IPS DF 6.9 (cell line): ENCODE measurements at places on chromosomes 1 and 21.

GRCh38 chr1:198798923-198799386 is 160.1 kb downstream of the PTPRC start:
- DNase-seq, result no peak

DNA sequence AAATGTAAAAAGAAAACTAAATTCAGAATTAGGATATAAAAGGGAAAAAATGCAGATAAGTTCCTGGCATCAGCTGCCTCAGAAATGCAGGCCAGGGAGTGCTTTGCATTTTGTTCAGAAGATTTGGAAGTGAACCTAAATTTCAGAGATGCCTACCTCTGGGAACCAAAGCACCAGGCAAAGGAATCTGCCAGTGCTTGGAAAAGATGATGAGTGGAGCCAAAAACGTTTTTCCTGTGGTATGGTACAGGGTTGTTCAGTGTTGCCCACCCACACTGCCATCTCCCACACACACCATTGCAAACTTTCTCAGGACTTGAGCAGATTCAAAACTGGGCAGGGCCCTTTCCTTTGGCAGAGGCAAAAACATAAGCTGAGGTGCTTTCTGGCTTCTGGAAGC is 349.5 kb downstream of the TGFB2 start:
- no peak for DNase-seq

DNA sequence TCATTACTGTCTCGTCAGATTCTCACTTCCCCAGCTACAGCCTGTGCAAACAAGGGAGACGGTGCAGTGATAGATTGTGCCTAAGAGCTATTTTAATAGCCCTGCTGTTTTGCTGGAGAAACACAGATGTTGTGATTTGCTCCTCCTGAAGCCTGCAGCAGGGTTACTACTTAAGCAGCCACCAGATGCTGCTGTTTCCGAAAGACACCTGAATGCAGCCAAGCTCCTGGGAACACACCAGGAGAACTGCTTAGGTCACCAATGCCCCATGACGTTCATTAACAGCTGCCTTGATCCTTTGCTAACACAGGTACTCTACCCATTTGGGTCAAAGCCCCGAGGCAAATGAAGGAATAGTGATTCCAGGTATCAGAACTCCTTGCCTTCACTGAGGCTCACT is 411.8 kb upstream of the DAB1 start:
- no peak for DNase-seq

- no peak for DNase-seq
Measured at GRCh38 chr1:94250341-94250740, 13.0 kb upstream of the ARHGAP29 start.

DNA sequence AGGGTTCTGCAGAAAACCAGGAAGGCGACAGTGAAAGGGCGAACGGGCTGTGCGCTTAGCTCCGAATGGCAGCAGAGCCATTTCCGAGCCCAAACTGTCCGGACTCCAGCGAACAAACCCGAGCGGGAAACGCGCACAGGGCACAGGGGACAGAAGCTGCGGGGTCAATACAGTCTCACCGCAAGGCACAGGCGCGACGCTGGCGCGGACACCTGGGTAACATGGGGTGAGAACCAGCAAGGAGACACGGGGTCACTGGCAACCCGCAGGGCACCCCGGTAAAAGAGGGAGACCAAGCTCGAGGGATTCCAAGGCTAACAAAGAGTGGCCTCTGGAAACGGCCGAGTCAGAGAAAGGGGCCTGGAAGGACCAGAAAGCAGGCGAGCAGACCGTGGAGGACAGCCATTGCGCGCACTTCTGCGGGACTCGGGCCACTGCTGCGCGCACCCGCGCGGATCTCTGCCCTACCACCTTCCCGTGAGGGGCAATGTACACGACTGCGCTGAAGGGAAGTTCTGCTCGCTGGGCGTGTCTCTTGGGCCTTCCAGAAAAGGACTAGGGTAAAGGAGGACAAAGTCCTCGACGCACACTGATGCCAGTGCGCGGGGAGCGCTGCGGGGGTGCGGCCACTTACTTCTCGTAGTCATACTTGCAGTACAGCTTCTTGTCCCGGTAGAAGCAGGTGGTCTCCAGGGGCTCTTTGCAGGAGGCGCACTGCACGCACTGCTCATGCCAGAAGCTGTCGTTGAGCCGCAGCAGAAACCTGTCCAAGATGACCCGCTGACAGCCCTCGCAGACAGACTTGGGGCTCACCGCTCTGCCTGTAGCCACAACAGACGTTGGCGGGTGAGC is 3.8 kb downstream of the LMX1A start:
- peak; percentile 35 for DNase-seq

GRCh38 chr1:248144513-248145198 is at the start of gene OR2M5:
Gene OR2M5, plus strand, starts transcription at chr1:248145148. Its CDS starts 0 bp downstream, at chr1:248145148.
- no peak for DNase-seq
